Activated naive CD4-positive, alpha-beta T cell treated with anti-CD3 and anti-CD28 coated beads, Interleukin-2, amount 50 U/mL, for 72 hours (primary cell): ENCODE measurements at places on chromosomes 16 and 17.
A peak's percentile ranks its signal among the peaks of the same experiment; 100 is the strongest.

DNA sequence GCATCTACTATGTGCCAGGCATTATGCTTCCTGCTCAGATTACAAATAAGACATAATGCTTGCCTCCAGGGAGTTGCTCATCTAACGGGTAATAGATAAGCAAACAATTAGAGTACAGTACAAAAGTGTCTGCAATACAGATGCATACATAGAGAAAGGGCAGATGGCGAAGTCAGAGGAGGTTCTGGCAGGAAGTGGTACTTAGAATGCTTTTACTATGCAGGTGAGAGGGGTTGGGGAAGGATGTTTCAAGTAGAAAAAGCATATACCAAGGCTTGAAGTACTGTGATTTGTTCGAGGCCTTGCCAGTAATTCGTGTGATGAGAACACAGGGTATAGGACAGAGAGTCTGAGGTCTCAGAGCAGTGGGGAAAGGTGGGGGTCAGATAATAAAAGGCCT is 349.8 kb downstream of the UTP18 start:
- no peak for DNase-seq

GRCh38 chr17:32006957-32007462 is at the start of gene LRRC37B:
Gene LRRC37B, plus strand, starts transcription at chr17:32007383. Its CDS starts 14,010 bp downstream, at chr17:32021393.
- DNase-seq: peak; percentile 93

GRCh38 chr16:27633221-27633620 is 83.3 kb downstream of the KATNIP start:
- DNase-seq: no peak

GRCh38 chr17:65099941-65100315 is 37.2 kb upstream of the RGS9 start:
- DNase-seq: peak; percentile 82

DNA sequence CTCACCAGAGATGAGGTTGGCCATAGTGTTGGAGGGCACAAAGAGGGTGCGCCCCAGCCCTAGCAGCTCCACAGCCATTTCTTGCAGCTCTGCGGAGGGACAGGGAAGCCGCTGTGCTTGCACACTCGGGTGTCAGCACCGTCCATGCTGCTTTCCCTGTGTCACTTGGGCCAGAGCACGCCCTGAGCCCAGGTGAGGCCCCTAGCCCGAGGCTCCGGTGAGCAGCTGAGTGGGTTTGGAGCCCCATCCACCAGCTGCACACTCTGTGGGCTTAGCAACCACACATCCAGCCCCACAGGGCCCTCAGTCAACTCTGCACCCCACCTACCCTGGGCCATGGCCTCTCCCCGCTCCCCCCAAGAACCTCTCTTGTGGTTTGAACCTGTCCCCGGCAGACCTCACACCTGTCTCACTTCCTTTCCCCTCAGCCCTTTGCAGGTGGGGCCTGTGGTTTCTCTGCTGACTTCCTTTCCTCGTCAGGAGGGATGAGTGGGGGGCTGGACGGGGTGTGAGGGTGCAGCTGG is 20.7 kb downstream of the TMEM235 start:
- DNase-seq: peak; percentile 31

DNA sequence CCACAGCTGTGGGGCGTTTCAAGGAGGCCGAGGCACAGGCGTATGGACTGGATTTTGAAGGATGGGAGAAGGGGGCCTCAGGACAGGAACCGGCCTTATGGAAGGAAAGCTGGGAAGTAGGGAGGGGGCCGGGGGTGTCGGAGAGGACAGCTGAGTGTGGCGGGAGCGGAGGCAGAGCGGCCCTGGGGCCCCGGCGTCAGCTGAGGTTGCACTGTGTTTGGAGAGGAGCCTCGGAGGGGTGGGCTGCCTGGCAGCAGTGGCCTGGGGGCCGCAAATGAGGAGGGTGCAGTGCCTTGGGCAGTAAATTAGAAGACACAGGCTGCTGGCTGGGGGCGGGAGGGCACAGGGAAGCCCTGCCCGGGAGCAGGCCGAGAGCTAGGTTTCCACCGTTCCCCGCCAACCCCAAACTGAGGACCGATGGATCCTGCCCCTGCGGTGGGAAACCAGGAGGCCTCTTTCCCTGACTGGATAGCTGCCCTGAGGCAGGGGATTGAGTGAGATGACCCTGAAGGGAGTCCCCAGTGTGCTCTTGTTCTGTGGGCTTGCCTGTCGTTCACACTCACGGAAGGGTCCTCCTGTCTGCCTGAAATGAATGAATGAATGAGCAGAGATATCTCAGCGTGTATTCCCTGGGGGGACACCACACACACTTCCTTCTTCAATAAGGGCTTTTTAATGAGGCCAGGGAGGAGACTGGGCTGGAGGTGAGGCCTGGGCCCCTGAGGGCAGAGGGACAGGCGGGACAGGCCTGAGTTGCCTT is 18.4 kb downstream of the FOXJ1 start:
- DNase-seq: no peak

DNA sequence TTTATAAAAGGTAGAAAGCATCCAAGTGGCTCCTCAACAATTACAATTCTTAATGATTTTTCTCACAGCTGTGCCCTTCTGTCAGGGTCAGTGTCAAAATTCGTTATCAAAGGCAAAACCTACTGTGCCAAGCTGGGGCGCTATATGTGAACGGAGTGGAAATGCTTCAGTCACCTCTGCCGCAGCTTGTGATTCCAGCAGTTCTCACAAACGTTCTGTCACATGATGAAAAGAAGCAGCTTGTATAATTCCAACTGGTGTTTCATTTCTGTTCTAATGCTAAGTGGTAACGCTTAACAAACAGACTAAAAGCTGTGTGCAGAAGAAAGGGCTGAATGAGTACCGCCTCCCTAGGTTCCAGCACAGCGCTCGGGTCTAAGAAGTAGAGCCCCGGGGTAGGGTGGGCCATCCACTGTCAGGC is 14.2 kb downstream of the PLD6 start:
- no peak for DNase-seq

- no peak for DNase-seq
Observed at GRCh38 chr17:78899361-78900260, 3.4 kb downstream of the CEP295NL start.

GRCh38 chr16:69706256-69706974 is 19.9 kb downstream of the NQO1 start:
- no peak for DNase-seq

DNA sequence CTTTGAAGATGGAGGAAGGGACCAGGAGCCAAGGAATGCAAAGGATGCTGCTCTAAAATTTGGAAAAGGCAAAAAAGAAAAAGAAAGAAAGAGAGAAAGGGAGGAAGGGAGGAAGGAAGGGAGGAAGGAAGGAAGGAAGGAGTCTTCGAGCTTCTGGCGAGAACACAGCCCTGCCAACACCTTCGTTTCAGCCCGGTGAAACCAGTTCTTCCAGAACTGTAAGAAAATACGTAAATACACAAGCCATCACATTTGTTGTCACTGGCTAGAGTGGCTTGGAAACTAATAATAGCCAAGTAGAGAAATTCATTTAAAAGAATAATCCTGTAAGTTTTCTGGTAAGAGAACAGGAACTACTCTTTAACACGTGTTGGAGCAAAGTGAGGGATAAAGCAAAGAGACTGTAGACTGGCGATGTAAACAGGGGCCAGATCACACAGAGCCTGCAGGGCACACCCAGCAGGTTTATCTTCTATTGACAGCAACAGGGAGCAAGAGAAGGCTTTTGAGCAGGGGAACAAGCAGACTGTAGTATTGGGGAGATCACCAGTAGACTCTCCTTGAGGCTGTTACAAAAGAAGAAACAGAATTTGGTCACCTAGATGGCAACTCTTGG is 188.7 kb upstream of the MPHOSPH6 start:
- DNase-seq: no peak

DNA sequence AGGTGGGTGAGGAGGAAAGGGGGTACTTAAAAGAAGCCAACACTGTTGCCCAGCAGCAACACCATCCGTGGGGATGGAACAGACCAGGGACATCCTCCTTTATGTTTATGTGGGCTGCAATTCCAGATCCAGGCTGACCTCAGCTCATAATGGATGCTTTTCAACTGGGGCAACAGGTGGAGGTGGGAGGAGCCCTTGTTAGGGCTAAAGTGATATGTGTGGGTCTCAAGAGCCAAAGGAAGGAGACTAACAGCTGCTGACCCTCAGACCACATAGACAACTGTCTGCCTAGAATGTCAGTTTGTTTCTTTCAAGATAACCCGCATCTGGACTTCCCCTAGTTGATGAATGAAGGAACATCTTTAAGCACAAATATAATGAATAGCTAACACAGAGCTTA is 2.0 kb upstream of the INPP5K start:
- no peak for DNase-seq

GRCh38 chr16:28326881-28327610 is 34.7 kb downstream of the SBK1 start:
- DNase-seq: peak; percentile 71

DNA sequence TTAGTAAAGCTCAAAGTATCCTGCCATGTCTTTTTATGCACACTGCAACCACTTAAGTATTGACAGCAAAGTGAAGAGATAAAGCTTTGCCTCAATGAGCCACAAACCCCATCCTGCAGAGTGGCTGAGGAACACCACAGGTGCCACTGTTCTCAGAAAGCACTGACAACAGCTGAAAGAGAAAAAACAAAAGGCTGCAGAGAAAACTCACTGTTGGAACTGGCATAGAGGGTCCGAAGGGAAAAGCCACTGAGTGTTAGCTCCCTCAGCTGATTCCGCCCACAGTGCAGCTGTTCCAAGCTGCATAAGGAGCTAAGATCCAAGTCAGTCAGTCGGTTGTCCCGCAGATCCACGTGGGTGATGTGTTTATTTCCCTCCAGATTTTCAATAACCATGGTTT is 48.3 kb downstream of the PHLPP2 start:
- no peak for DNase-seq

DNA sequence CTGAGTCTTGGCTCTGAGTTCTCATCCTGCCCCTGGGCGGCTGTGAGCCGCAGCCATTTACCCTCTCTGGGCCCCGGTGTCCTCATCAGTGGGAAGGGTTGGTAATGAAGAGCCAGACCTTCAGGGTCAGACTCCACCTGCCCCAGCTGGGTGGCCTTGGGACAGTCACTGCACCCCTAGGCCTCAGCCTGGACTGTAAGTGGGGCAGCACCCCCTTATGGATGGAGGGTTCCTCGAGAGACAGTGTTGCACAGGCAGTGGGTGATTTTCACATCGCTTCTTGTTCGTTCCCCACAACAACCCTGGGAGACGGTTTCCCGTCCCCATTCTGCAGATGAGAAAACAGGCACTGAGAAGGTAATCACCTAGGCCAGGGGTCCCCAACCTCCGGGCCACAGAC is 60.5 kb downstream of the B9D1 start:
- no peak for DNase-seq

DNA sequence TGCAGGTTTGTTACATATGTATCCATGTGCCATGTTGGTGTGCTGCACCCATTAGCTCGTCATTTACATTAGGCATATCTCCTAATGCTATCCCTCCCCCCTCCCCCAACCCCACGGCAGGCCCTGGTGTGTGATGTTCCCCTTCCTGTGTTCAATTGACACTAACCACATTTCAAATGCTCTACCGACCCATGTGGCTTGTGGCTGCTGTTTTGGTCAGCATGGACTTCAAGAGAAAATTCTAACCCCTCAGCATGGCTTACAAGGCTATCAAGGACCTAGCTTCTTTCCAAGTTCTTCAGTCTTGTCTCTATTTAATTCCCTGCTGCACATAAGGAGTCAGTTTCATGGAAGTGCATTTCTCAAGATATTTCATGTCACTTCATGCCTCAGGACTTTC is 52.9 kb downstream of the MMD start:
- no peak for DNase-seq

- DNase-seq: no peak
Observed at GRCh38 chr17:76161619-76162266, 20.7 kb upstream of the FOXJ1 start.

DNA sequence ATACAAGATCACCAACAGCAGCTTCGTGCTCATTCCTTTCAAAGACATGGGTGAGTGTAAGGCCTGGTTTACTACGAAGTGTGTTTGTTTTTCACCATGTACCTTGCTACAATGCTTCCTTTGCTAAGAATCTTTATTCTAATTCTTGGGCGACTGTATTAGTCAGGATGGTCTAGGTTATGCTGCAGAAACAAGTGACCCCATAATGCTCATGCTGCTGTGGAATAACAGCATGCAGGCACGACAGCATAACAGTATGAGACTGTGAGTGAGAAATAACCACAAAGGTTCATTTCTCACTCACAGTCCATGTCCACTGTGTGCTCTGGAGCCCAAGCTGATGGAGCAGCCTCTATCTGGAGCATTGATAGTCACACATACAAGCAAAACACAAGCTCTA is 38.0 kb downstream of the TMC7 start:
- DNase-seq: no peak

- no peak for DNase-seq
Observed at GRCh38 chr16:79519448-79519847, 81.1 kb downstream of the MAF start.

- no peak for DNase-seq
Observed at GRCh38 chr17:40932608-40933007, 4.8 kb downstream of the KRT23 start.

- DNase-seq: no peak
Observed at GRCh38 chr17:2068031-2068518, 13.2 kb downstream of the HIC1 start.

DNA sequence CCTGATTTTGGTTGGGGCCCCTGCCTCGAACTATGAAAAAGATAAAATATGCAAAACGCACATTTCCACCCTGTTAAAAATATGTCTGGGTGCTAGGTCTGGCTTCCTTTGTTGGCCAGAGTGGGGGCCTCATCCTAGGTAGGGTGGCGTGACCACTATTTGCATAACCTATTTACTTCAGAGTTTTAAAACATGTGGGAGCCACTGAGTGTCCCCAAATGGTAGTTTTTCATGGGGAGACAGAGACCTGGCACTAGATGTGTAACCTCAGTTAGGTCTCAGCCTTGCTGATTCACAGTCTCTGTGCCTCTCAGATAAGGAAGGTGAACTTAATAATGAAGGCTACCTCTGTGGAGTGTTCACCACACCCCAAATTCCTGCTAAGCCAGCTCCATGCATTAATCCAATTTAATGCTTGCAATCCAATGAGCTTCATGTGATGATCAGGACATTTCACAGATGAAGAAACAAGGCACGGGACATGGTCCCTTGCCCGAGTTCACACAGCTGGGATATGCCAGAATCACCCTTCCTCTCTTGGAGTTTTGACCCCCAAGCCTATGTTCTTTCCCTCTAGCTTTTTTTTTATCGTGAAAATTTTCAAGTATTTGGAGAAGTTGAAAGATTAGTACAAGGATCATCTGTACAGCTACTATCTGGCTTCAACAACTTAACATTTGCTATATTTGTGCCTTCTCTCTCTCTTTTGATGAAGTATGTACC is 103.4 kb downstream of the IRF8 start:
- peak; percentile 2 for DNase-seq
